ENCODE measurements at places on chromosomes 12 and 14.

DNA sequence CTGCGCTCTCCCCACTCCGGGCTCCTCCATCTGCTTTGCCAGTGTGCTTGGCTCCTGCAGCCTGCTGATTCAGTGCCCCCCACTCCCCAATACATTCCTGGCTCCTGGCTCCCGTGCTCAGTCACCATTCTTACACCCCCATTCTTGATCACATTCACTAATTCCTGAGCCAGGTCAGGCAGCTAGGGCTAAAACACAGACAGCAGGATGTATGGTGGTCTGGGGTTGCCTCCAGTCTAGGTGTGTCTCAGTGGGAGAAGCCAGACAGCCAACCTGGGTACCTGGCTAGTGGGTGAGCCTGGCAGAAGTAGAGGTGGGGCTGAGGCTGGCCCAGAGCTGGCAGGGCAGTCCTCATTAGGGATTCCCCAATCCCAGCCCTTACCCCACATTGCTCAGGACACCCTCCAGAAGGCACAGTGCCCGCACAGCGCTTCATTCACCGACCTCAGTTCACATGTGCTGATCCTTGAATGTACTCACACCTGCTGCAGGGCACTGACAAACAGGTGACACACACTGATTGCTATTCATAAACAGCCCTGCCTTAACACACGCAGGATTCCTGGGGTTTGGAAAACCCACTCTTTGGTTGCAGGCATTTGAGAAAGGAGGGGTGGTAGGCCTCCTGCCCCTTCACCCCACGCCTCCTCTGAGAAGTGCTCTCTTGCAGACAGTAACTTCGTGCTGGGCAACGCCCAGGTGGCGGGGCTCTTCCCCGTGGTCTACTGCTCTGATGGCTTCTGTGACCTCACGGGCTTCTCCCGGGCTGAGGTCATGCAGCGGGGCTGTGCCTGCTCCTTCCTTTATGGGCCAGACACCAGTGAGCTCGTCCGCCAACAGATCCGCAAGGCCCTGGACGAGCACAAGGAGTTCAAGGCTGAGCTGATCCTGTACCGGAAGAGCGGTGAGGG lies 1.7 kb downstream of the KCNH3 start:
- ATAC-seq, result no peak

GRCh38 chr14:62003701-62004100 lies 241.5 kb downstream of the SNAPC1 start:
- ATAC-seq, result no peak

DNA sequence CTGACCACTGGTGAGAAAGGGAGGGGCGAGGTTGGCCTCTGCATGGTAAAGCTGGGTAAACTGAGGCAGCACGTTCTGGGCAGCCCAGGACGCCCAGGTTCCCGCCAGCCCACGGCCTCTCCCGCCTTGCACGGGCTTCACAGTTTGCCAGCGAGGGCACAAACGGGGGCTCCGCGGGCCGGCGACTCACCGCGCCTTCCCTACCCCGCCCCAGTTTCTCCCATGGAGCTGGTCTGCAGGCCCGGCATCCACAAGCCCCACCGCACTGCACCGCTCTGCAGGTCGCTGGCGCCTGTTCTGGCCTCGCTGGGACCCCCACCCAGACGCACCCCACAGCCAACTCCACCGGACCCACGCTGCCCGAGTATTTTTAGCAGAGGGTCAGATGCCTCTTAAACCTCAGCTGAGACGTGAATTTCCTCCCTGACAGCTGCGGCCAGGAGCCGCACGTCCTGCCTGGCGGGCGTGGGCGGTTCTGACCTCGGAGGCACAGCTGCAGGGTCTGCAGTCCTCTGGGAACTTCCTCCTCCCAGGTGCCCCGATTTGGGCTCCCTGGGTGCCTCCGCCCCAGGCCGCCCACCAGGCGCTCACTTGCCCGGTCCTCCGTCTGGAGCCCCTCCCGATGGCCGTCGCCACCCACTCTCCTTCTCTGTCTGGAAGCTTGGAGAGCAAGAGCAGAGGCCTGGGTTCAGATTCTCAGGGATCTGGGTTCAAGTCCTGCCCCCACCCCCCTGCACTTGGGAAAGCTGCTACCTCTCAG lies 29.5 kb upstream of the INF2 start:
- ATAC-seq, result no peak

DNA sequence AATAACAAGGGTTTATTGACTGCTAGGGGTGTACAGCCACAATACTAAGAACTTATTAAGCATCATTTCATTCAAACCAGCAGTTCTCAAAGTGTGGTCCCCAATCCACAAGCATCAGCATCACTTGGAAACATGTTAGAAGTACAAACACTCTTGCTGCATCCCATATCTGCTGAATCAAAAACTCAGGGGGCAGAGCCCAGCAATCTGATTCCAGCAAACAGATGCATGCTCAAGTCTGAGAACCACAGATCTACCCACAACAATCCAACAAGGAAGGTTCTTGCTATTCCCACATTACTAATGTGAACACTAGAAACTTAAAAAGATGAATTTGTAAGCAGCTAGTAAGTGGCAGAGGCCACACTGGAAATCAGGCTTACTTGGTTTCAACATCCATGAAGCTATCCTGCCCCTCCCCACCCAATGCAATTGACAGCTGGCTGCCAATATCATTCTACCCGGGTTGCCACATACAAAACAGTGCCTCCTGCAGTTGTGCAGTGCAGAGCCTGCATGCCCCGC lies 6.2 kb downstream of the KRT77 start:
- no peak for ATAC-seq

DNA sequence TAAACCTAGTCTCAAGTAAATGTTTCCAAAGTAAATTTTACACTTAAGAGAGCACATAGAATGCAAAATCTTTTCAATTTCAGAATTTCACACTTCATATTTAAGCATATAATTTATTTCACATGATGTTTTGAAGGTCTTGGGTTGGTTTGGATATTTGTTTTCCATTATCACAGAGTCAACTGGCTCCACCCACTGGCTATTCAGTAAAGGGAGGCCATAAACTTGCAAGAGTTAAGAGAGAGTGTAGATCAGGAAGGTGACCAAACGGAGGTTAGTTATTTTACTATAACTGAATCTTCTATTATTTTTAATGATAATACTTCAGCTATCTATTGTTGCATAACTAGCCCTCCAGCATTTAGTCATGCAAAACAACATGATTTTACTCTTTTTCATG lies 6.2 kb upstream of the CPNE8 start:
- ATAC-seq, result no peak

DNA sequence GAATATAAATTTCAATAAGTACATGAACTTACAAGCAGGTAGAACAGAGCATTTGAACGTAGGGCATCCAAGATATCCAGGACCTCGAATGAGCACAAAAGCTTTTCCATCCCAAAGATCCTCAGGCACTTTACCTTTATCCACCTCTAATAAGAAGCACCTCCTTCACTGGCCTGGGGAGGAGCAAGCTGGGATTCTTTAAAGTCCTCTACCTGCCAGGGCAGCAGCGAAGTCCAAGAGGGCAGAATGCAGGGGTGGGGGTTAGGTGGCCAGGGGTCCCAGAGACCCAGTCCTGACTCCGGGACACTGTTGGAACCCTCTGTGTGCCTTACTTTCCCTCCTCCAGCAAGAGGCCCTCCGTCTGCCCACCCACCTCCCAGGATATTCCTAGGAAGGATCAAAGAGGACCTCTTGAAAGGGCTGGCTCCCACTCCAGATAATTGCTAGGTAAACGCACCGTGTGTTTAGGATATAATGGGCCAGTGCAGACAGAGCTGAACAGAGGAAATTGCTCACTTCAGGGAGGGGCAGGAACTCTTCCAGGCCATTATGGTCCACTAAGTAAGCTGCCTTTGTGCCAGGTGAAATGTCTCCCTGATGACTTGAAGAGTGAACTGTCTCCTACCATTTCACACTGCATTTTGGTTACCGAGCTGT lies 68.1 kb downstream of the TTC9 start:
- no peak for ATAC-seq

GRCh38 chr14:77026166-77026929 lies 2.2 kb downstream of the IRF2BPL start:
- ATAC-seq, result no peak

DNA sequence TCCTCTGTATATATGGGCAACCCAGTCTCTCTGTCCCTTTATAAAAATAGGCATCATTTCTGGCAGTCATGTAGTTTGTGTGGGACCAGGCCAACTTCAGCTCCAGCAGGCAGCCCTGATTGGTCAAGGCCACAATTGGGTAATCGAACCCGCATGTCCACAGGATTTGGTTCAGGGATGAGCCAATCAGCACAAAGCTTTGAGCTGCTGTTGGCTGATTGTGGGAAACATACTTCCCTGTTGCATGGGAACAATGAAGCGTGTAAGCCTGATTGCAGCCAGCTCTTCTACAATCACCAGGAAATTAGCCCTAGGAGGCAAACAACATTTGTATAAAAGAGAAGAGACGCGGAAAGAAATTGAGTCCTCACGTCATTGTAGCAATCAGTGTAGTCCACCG lies 328.6 kb downstream of the PCNX1 start:
- ATAC-seq, result no peak

GRCh38 chr14:59482541-59483331 lies 1.5 kb downstream of the L3HYPDH start:
- no peak for ATAC-seq

- no peak for ATAC-seq
These were observed 50.4 kb downstream of the LRP6 start for GRCh38 chr12:12216349-12217017.

DNA sequence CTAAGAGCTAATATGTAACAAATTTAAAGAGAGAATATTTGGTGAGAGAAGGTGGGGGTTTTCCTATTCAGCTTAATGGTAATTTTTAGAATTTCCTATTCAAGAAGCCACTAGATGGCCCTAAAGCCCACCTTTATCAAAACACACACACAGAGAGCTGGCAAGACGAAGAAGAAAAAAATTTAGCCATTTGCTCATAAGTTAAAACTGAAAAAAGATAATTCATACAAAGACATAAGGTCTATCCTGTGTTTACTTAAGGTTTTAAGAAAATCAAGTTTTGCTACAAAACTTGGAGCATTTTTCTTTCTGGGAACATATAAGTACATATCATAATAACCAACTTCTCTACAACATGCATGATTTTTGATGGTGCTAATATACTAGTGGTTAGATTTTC lies 46.8 kb upstream of the PCED1B start:
- peak; percentile 85 for ATAC-seq

DNA sequence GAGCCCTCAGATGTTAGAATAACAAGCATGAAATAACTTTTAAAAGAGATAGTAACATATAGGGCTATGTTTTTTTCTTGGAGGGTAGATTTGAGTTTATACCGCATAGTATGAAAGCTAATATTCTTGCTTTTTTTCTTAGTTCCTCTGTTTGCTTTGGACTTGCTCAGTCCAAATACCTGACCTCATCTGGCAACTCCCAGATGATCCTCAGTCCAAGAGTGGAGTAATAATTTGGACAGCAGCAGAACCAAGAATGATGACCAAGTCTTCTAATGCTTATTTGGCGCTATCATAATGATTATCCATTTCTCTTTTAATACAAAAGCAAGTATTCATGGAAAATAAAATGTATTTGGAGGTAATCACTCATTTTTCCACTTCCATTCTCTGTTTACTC lies 45.6 kb downstream of the GUCY2C start:
- no peak for ATAC-seq

DNA sequence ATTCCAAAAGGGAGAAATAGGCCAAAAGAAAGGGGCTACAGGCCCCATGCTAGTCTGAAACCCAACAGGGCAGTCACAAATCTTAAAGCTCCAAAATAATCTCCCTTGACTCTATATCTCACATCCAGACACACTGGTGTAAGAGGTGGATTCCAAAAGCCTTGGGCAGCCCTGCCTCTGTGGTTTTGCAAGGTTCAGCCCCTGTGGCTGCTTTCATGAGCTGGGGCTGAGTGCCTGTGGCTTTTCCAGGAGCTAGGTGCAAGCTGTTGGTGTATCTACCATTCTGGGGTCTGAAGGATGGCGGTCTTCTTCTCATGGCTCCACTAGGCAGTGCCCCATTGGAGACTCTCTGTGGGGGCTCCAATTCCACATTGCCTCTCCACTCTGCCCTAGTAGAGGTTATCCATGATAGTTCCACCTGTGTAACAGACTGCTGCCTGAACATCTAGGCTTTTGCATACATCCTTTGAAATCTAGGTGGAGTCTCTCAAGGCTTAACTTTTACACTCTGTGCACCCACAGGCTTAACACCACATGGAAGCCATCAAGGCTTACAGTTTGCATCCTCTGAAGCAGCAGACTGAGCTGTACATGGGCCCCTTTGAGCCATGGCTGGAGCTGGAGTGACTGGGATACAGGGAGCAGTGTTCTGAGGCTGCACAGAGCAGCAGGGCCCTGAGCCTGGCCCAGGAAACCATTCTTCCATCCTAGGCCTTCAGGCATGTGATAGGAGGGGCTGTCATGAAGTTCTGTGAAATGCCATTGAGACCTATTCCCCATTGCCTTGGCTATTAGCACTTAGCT lies 66.5 kb upstream of the ABCD2 start:
- no peak for ATAC-seq

- ATAC-seq, result no peak
These were observed 75.8 kb upstream of the CCDC91 start for GRCh38 chr12:28114488-28114887.

DNA sequence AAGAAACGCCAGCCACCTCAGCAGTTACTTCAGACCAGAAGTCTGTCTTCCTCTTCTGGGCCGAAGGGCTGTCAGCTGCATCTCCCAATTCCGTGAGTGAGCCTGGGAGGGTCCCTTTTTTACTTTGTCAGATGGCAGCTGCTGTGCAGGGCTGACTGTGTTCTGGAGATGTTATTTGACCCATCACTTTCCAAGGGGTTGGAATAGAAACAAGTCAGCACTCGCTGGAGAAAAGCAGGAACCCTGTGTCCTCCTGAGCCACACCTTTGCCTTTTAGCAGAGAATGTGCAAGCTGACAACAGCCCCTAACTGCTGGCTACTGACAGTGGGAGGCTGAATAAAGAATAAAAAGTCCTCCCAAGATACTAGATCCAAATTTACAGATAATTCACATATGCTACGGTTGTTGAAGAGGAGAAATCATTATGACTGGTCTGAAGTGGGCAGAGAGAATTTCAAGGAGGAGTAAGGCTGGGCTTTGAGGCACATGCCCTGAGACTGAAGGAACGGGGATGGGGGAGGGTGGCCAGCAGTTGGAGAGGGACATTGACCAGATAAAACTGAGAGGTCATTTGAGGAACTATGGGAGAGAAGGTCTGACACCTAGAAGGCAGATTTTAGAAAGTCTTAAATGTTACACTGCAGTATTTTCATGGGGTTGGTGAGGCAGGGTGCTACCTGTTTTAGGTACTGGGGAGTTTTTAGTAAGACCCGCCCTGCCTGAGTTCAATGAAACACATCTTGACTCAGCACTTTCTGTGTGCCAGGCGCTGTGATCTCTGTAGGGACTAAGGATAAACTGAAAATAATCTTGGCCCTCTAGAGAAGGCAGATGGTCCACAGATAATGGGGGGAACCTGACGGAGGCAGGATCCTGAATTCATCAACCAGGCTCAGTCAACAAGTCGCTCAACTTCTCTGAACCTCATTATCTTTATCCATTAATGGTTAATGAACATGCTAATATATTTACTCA lies 27.4 kb downstream of the FAM234B start:
- ATAC-seq, result no peak

All from motor neuron (in vitro differentiated cells).